Bronchial epithelial cell (primary cell): ENCODE measurements at places on chromosomes 16 and 17. TPM values are rescaled to one million over a fixed set of nuclear protein-coding genes. Genes with fewer than 3 reads are reported as not detected.

Gene PIMREG
- 0.13 and 0.26 TPM in 2 replicates for total RNA-seq

Gene KCNG4
- total RNA-seq = not detected in 2 replicates

Gene NPB
- 0.26 and 0.51 TPM in 2 replicates for total RNA-seq

Gene AANAT
- not detected in 2 replicates for total RNA-seq

Gene SRCIN1
- under 0.01 and 0.64 TPM in 2 replicates for total RNA-seq

Gene TPSD1
- total RNA-seq = not detected in 2 replicates

Gene NEUROD2
- not detected in 2 replicates for total RNA-seq

Gene DNAAF8
- under 0.01 and 0.26 TPM in 2 replicates for total RNA-seq

Gene SPATA22
- not detected in 2 replicates for total RNA-seq

Gene HNF1B
- not detected in 2 replicates for total RNA-seq

Gene RUNDC3A
- 0.26 and 3.1 TPM in 2 replicates for total RNA-seq

Gene CDRT15
- not detected in 2 replicates for total RNA-seq

Gene NKD1
- under 0.01 TPM in 2 replicates for total RNA-seq
